ENCODE measurements at places on chromosomes 1 and 21.
A peak's percentile ranks its signal among the peaks of the same experiment; 100 is the strongest.

- ATAC-seq = no peak
Observed at GRCh38 chr21:17397703-17398102, 115.1 kb upstream of the CXADR start.

GRCh38 chr1:173005196-173005864 lies 45.4 kb downstream of the TNFSF18 start:
- no peak for ATAC-seq

- no peak for ATAC-seq
Observed at GRCh38 chr1:79082233-79082632, 75.7 kb upstream of the ADGRL4 start.

DNA sequence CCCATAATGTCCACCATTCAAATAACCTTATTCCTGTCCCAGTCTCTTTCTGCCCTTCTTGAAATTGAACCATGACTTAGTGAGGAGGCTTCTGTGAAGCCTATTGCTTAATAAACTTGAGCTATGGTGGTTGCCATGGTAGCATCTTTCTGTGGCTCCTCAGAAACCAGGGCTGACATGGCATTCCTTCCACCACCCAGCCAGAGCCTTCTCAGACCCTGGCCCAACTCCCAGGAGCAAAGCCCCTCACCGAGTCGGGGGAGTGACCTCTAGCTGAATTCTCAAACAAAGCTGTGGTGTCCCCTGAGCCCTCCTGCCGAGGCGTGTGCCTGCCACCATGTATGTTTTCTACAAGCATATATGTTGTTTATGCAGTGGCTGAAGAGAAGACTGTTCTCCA lies 259.1 kb downstream of the CACNA1E start:
- ATAC-seq = no peak

DNA sequence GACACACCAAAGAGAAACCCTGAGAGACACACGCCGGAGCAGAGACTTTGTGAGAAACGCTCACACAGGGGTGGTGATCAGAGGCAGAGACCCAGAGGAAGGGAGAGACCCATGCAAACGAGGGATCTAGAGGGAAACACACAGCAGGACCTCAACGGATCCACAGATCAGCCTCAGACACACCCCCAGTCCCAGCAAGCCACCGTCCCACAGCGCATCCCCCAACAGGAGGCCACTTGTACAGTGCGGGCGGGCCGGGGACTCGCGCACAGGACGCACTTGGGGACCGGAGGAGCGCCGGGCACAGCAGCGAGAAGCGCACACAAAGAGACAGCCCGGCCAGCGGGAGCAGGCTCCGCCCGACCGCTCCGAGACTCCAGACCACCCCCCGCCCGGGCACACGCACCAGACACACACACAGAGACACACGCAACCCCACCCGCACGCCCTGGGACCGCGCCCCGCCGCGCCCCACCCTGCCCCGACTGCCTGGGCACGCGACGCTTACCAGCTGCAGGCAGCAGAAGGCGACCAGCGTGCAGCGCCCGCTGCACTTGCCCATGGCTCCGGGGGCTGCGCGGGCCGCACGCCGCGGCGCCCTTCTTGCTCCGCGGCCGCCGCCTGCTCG lies 587 bp downstream of the NKAIN1 start:
- peak; percentile 67 for ATAC-seq

DNA sequence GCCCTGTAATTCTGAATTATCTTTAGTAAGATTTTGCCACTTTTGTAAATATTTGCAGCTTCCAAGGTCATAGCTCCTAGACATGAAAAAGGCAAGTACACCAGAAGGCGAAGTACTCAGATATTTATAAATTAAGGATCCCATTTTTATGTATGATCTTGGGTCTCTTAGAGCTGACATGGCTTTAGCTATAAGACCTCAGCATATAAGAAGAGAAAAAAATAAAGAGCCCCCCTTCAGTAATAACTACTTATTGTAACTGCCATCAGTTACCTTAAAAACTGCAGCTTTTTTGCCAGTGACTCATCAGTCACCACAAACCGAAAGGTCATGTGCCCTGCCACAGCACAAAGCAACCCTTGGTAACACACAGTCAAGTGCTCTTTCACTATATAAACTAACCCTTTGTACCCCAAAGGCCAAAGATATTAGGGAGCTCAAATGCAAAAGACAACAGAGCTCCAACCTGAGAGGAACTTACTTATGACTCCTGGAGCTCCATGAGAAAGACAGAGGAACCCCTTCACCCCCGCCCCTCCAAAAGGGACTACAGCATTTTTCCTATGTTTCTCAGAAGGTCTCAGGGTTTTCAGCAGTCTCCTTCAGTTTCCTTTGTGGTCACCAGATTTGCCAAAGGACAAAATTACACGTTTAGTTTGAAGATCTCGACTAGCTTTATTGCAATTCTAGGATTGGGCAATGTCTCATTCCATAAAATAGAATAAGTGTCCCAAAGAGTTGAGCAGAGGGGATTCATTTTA lies 219.8 kb upstream of the DUSP10 start:
- ATAC-seq = no peak

DNA sequence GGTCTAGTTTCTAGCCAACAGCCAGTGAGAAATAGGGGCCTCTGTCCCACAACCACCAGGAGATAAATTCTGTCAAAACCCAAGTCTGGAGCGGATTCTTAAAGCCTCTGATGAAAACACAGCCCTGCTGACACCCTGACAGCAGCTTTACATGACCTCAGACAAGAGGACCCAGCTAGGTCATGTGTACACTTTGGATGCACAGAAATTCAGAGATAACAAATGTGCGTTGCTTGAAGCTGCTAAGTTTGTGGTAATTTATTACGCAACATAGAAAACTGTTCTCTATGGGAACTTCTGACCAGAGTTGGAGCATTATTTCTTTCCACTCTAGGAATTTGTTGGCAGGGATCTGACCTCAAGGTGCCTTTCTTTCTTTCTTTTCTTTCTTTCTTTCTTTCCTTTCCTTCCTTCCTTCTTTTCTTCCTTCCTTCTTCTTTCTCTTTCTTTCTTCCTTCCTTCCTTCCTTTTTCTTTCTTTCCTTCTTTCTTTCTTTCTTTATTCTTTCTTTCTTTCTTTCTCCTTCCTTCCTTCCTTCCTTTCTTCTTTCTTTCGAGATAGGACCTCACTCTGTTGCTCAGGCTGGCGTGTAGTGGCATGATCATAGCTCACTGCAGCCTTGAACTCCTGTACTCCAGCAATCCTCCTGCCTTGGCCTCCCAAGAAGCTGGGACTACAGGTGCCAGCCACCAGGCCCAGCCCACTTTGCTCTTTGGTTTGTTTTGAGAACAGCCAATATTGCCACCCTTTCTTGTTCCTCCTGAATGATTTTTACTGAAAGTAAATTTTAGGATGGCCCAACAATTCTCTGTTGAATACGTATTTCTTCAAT lies 14.9 kb upstream of the HMGCS2 start:
- peak; percentile 32 for ATAC-seq

DNA sequence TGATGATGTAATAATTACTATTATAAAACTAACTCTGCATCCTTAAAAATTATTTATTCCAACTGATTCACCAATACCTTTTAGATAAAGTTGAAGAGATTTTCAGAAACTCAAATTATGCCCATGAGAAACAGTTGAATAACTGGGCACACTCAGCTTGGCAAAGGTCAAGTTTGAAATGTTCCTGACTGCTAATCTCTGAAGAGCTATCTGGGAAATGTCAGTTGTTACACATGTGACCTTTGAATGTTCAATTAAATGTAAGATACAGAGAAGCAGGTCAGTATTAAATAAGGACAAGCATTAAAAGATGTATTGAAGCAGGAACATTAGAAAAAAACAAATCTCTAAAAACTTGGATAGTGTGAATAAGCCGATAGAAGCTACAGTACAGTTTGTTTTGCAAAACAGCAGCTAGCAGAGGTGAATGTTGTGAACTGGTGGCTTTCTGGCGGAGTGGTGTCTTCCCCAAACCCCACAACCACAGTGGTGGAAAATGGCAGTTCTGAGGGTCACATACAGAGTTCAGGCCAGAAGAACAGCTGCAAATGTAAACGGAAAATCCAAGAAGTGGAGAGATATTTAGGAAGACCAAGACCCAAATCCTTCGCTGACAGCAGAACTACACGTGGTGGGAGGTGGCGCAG lies 61.9 kb upstream of the SLC5A9 start:
- ATAC-seq = no peak

DNA sequence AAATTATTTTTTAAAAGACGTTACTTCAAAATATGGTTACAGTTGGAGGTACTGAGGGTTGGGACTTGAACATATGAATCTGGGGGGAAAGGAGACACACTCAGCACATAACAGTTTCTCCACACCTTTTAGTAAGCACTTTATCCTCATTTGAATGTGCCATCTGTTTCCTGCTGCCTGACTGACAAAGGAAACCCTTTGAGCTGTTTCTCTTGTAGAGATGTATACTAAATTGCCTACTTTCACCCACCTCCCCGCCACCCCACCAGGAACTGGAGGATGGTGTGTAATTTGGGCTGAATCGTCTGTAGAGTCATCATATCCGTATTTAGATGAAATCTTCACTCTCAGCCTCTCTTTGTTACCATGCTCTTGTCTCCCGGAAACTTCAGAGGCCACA lies 108.1 kb downstream of the KAZN start:
- no peak for ATAC-seq

- no peak for ATAC-seq
Observed at GRCh38 chr21:44916965-44917364, 3.7 kb downstream of the ITGB2 start.

DNA sequence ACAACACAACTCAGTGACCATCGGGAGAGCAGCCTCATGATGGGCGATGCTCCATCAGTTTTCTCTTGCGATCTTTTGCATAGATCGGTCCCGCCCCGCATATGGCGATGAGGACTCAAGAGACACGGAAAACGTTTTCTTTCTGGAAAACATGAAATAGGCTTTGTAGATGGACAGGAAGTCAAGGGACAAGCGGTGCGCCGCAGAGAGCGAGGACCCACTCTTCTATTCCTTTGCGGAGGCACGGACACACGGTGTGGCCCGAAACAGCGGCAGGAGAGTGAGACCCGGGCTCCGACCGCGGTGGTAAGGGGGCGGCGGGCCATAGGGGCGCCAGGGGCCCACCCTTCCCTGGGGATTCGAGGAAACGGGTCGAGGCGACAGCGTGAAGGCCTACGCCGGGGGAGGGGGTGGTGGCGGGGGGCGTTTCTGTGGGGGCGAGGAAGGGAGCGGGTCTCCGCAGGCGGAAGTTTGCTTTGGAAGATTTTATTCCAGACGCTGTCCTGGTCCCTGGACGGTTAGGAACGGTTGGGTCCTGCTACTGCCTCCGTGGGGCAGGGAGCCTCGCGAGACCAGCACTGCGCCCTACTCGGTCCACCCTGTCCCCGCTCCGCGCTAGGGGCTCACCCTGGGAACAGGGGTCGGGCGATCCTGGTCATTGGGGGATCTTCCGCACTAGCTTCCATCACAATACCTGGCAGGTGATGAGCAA lies 796 bp upstream of the TDRKH start:
- peak; percentile 2 for ATAC-seq

- ATAC-seq = no peak
Observed at GRCh38 chr1:63951059-63951946, 177.5 kb downstream of the ROR1 start.

DNA sequence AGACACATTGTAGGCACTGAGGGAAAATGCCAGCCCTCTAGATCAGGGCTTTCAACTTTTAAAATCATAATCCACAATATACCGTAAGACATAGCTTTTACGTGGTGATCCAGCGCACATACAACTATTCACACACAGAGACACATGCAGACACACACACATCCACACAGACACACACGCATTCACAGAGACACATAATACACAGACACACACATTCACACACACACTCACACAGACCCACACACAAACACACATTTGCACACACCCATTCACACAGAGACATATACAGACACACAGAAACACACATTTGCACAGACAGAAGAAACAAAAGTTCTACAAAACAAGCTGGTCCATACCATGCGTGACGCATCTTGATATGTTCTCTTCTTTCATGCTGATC lies 244.5 kb downstream of the RHOU start:
- no peak for ATAC-seq

DNA sequence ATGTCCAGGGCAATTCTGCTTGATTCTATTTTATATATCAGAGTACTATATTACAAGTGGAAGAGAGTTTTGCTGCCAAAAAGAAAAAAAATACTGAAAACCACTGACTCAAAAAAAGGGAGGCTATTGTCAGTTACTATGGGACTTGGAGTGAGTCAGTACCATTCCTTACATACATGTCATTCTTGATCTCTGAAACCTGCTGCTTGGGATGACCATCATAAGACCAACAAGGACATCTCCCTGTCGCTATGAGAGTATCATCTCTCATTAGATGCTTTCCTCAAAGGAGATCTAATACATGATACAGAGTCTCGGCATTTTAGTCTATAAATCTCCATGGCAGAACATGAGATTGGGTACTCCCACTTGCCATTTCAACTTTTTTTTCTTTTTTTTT lies 11.8 kb upstream of the INPP5B start:
- ATAC-seq = no peak

- ATAC-seq = no peak
Observed at GRCh38 chr1:36400514-36400824, 2.8 kb upstream of the LSM10 start.

DNA sequence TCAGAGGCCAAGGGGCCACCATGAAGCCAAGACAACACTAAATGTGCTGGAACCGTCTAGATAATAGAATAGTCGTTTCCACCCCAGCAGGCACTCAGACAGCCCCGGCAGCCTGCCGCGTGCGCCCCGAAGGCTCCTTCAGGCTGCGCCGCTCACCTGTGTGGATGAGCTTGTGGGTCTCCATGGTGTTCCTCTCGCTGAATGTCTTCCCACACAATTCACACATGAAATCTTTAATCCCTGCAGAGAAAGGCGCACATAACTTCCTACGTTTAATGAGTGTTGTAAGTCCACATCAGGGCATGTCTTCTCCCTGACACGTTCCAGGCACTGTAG lies 43.7 kb upstream of the RIPK4 start:
- ATAC-seq = no peak

DNA sequence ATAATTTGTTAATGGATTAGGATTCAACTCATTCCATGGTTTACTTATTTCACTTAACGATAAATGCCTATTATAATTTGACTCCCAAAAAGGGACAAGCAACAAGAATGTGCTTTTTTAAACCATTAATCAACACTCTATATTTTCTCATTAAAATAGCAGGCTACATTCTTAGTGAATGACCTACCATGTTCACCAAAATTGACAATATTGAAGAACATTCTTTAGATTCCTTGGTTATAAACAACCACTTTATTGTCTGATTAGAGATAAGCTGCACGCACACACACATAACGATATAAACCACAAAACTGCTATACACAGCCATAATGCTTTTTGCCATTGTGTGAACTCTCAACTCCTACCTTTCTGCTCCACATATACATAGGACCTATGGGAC lies 75.4 kb upstream of the LRRC7 start:
- ATAC-seq = no peak

GRCh38 chr1:208216806-208217205 lies 27.4 kb downstream of the PLXNA2 start:
- ATAC-seq = no peak

- no peak for ATAC-seq
Observed at GRCh38 chr1:18725231-18725895, 94.7 kb downstream of the PAX7 start.

DNA sequence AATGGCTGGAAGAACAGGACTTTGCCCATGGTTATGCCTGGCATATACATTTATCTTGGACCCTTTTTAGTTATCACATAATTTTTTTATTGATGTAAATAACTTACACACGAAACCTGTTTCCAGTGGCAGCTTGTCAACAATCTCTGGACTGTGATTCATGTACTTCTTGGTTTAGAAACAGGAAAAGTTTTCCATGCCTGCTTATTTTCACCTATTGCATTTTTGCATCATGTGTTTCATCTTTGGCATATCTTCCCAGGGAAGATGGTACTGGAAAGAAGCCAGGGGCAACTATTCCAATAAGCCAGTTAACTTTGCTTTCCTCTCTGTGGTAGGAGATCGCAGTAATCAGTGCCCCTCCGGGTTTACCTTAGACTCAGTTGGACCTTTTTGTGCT lies 210.3 kb downstream of the TPR start:
- no peak for ATAC-seq

All from motor neuron (in vitro differentiated cells).